ENCODE measurements at places on chromosomes 13 and 19. TPM values are rescaled to one million over a fixed set of nuclear protein-coding genes. Genes with fewer than 3 reads are reported as not detected.

- H3K4me3 ChIP-seq: no peak overlapping the region
- H3K36me3 ChIP-seq: no peaks in the 10 kb centered on the region
- H3K27me3 ChIP-seq: no peaks in the 10 kb centered on the region
- no peak overlapping the region for H3K27ac ChIP-seq
- DNase-seq: no peak
- H3K4me1 ChIP-seq: peaks cover 7% of the 10 kb centered on the region
Observed at GRCh38 chr13:110525328-110526319, 35.9 kb downstream of the RAB20 start.

DNA sequence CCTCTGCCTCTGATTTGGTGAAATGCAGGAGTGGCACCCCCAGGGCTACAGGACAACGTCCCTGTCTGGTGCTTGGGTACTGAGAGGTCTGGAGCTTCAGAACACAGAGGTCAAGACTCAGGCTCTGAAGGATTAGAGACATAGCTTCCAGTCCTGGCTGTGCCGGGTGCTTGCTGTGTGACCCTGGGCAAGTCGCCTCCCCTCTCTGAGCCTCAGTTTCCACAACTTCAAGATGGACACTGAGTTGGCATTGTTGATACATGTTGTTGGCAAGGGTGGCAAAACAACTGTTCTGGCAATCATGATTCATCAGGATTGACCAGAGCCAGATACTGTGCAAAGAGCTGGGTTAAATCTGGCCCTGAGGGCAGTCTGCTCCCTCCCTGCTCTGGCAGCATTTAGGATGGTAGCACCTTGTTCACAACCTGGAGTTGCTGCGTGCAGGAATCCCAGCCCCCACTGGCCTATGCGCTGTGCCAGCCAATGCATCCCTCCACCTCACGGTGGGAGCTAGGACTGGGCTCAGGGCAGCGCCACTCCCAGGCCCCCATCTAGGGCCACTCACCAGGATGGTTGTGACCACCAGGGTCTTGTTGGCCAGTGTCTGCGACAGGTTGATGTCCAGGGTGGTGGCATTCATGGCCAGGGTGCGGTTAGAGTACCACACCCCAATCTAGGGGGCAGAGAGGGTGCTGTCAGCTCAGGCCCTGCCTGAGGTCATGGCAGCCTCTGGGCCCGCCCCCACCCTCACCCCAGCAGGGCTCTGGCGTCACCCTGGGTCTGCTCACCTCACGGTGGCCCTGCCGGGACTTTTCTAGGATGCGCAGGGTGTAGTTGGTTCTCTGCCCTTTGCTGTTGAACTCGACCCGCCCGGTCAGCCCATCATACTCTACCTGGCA, 16.7 kb downstream of the GRIK5 start:
- DNase-seq: no peak
- no peaks in the 10 kb centered on the region for H3K27me3 ChIP-seq
- H3K27ac ChIP-seq: no peak overlapping the region
- no peak overlapping the region for H3K4me3 ChIP-seq

DNA sequence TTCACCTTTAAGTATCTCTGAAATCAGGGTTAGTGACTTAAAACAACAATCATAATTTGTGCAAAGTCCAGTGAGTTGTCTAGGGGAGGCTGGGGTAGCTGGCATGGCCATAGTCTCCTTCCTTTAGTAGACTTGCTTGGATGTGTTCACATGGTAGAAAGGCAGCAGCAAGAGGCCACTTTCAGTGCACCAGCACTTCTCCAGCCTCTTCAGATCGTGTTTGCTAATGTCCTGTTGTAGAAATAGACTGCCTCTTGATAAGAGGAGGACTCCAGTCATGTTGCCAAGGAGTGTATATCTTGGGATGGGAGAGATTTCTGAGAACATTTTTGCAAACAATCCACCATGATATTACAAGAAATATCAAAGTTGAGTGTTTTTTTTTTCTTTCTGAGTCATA, 22.9 kb downstream of the WDFY2 start:
- H3K4me3 ChIP-seq: no peak overlapping the region
- no peak overlapping the region for H3K27ac ChIP-seq
- DNase-seq: no peak
- peaks cover 3% of the 10 kb centered on the region for H3K36me3 ChIP-seq

- no peak overlapping the region for H3K4me3 ChIP-seq
- no peaks in the 10 kb centered on the region for H3K4me1 ChIP-seq
- no peak for DNase-seq
- no peaks in the 10 kb centered on the region for H3K36me3 ChIP-seq
- H3K27ac ChIP-seq: no peak overlapping the region
Observed at GRCh38 chr13:33033051-33033812, 17.0 kb downstream of the KL start.

GRCh38 chr13:54373211-54373610, 1344.6 kb downstream of the OLFM4 start:
- no peaks in the 10 kb centered on the region for H3K36me3 ChIP-seq
- no peak for DNase-seq
- H3K27ac ChIP-seq: no peak overlapping the region

GRCh38 chr19:33254245-33254824, 28.7 kb upstream of the SLC7A10 start:
- peaks cover 2% of the 10 kb centered on the region for H3K4me1 ChIP-seq
- no peak overlapping the region for H3K27ac ChIP-seq
- H3K36me3 ChIP-seq: no peaks in the 10 kb centered on the region
- no peak for DNase-seq

DNA sequence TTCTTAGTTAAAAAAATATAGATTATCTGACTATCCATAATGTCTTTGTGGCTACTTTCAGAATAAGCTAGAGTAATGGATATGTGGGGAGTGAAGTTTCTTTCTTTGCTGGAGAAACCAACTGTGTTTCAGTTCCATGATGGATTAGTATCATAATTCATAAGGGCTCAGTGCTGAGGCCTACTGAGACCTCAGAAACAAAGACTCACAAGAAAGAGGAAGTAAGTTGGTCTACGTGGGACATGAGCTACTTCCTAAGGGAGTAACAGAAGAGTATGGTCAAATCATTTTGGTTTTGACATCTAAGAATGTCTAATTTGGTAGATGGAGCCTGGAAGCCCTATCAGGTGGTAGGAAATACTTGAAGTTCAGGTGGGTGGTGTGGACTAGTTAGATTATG, 99.0 kb upstream of the HTR2A start:
- H3K4me3 ChIP-seq: no peak overlapping the region
- H3K4me1 ChIP-seq: no peaks in the 10 kb centered on the region
- no peaks in the 10 kb centered on the region for H3K27me3 ChIP-seq
- H3K36me3 ChIP-seq: no peaks in the 10 kb centered on the region
- DNase-seq: no peak
- H3K27ac ChIP-seq: no peak overlapping the region

- peak overlapping the region; percentile 7 for H3K27ac ChIP-seq
- DNase-seq: no peak
- H3K27me3 ChIP-seq: no peaks in the 10 kb centered on the region
- peaks cover 5% of the 10 kb centered on the region for H3K36me3 ChIP-seq
- no peaks in the 10 kb centered on the region for H3K4me1 ChIP-seq
- no peak overlapping the region for H3K4me3 ChIP-seq
Observed at GRCh38 chr19:16381756-16382401, 57.3 kb downstream of the KLF2 start.

DNA sequence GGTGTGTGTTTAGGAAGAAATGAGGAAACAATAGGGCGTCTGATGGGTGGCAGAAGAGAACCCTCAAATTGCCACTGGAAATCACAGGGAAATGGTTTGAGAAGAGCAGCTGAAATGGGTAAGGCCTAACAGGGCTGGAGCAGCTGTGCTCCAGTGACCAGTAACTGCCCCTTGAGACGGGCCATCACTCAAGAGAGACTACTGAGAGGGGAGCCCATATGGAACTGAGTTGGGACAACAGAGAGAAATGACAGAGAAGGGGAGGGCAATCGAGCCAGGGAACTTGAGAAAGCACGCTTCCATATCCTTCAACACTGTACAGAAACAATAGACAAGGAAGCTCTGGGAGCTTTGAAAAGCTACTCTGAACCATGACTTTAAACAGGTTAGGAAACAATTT, 175.2 kb upstream of the RNF113B start:
- H3K27ac ChIP-seq: no peak overlapping the region
- H3K36me3 ChIP-seq: no peaks in the 10 kb centered on the region
- H3K27me3 ChIP-seq: no peaks in the 10 kb centered on the region

DNA sequence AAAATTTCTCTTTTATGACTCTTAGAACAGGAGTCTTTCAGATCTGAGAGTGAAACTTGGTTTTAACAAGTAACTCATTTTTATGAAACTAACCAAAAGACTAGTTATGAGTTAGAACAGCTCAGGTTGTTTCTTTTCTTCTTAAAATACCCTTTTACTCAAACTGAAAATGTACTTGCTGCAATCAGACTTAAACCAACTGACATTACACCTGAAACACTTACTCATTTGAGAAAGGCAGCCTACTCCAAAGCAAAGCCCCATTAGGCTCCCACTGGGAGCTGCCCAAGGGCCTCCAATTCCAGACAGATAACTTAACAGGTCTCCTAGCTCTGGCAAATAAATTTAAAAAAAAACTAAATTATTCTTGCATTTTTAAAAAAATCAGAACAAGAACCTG, 3.6 kb downstream of the FOXO1 start:
- H3K27me3 ChIP-seq: no peaks in the 10 kb centered on the region
- no peaks in the 10 kb centered on the region for H3K36me3 ChIP-seq
- peak overlapping the region; percentile 3 for H3K4me3 ChIP-seq
- no peak for DNase-seq
- H3K4me1 ChIP-seq: peaks cover 10% of the 10 kb centered on the region

DNA sequence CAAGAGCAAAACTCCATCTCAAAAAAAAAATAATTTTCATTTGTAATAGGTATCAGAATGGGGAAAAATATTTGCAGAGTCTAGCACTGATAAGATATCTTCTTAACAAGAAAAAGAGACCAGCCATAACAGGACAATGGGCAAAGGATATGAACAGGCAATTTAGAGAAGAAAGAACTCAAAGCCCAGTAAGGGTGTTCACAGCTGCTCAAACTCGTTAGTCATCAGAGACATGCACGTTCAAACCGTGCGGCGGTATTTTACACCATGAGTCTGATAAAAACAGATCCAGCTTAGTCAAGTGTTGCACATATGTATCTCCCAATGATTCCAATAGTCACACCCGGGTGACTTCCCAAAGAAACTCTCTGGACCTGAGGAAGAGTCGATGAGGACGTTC, 13.7 kb upstream of the NCCRP1 start:
- H3K36me3 ChIP-seq: no peaks in the 10 kb centered on the region
- H3K4me3 ChIP-seq: no peak overlapping the region
- DNase-seq: no peak
- H3K27me3 ChIP-seq: no peaks in the 10 kb centered on the region

GRCh38 chr13:28012383-28012782, 23.9 kb upstream of the URAD start:
- H3K27ac ChIP-seq: no peak overlapping the region
- no peaks in the 10 kb centered on the region for H3K27me3 ChIP-seq
- no peaks in the 10 kb centered on the region for H3K4me1 ChIP-seq
- no peaks in the 10 kb centered on the region for H3K36me3 ChIP-seq
- H3K4me3 ChIP-seq: no peak overlapping the region

DNA sequence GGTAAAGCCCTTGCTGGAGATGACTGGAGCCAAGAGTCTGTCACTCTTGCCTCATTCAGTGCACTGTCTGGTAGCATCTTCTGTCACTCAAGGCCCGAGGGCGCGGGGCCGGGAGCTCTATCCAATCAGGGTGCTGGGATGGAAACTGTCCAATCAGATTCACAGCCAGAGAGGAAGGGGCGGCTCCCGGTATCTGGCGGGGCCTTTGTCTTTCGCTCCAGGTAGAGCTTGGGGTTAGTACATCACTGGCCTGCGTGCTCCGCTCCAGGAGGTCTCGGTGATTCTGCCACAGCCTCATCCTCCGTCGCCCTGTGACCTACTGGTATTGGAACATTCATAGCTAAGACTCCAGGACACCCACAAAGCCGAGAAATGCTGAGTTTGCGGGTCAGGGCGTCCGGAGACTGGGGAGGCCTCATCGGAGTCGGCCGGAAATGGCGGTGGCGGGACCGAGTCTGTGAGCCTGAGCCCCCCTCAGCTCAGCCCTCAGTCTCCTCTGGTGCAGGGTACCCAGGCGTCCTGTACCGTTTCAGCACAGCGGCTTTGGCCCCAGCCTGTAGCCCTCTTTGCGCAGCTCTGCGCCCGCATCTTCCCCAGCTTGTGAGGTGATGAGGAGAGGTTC, 20.6 kb upstream of the ZNF430 start:
- H3K27ac ChIP-seq: peak overlapping the region; percentile 95
- peak overlapping the region; percentile 81 for H3K4me3 ChIP-seq
- DNase-seq: peak; percentile 77
- 0 out of 2 replicates have a peak, but pooled peaks cover 2% of the 10 kb centered on the region for H3K4me1 ChIP-seq

DNA sequence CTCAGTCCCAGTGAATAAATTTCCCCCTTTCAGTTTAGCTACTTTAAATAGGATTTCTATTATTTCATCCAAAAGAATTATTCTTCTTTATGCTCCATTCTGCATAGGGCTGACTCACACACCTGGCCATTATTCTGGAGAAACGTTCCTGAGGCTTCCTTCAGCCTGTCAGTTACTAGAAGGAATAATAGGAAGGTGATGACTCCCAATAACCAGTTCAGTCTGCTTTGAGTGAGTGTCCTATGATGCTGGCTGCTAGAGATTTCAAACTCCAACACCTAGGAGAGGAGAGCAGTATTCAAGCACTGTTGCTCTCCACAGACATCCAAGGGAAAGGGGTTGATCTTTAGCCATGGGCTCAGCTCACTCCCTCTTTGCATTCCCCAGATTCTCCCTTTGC, 117.8 kb downstream of the KCTD12 start:
- no peaks in the 10 kb centered on the region for H3K36me3 ChIP-seq
- no peak overlapping the region for H3K4me3 ChIP-seq
- no peaks in the 10 kb centered on the region for H3K27me3 ChIP-seq

DNA sequence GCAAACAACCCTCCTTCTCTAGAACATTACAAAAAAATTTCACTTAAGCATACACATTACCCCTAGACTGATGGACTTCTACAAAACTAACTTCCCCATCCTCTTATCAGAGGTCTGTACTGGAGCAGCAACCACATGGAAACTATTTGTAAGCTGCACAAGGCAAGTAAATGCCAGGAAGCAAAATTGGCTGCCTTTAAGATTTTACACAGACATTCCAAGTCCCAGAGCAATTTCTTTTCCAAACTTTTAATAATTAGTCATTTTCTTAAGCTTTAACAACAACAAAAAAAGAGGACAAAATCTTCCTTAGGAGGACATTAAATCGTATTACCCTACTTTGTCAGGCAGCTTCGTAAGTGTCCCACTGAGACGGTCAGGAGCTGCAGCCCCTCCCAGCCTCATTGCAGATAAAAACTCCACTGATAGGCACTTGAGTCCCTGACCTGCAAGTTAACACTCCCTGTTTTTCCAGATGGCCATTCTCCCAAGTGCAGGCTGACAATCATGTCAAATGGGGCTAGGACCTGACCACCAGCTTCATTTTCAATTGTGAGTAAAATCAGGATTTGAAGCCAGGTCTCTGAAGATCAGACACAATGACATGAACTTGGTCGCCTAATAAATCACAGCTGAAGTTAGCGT, 680.1 kb downstream of the DIAPH3 start:
- H3K27me3 ChIP-seq: no peaks in the 10 kb centered on the region
- H3K4me1 ChIP-seq: no peaks in the 10 kb centered on the region
- H3K4me3 ChIP-seq: no peak overlapping the region
- H3K27ac ChIP-seq: no peak overlapping the region
- DNase-seq: no peak

GRCh38 chr13:101127741-101128353, 288.5 kb downstream of the NALCN start:
- H3K36me3 ChIP-seq: no peaks in the 10 kb centered on the region
- DNase-seq: no peak
- H3K27me3 ChIP-seq: no peaks in the 10 kb centered on the region
- no peak overlapping the region for H3K4me3 ChIP-seq
- no peaks in the 10 kb centered on the region for H3K4me1 ChIP-seq
- H3K27ac ChIP-seq: no peak overlapping the region

FUT1 gene
- total RNA-seq: 12.2 TPM

ACP5 gene
- 9.0 TPM for total RNA-seq

DACT3 gene
- 2.0 TPM for total RNA-seq

FAM124A gene
- 47.1 TPM for total RNA-seq

LGALS4 gene
- total RNA-seq: 0.54 TPM

REEP6 gene
- 13.4 TPM for total RNA-seq
